Panc1 (cell line): ENCODE measurements at places on chromosomes 16 and 17. TPM values are rescaled to one million over a fixed set of nuclear protein-coding genes. Genes with fewer than 3 reads are reported as not detected.

MT4 gene
- total RNA-seq = not detected

DNA sequence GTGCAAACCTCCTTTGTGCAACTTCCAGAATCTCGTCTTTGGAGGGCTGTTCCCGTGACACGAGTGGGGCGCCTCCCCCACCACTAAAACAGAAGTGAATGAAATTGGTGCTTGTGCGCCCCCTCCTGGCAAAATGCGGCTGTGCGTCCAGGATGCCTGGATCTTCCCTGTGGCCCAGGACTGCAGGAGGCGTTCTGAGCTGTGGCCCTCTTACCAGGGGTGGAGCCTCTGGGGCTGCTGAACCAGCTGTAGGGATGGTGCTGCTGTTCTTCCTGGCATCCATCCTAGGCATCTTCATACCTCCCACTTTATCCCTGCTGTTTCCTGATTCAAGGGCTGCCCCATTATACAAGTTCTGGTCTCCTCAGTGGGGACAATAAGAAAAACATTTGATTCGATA lies 18.5 kb upstream of the NAGLU start:
- no peak for DNase-seq

DNA sequence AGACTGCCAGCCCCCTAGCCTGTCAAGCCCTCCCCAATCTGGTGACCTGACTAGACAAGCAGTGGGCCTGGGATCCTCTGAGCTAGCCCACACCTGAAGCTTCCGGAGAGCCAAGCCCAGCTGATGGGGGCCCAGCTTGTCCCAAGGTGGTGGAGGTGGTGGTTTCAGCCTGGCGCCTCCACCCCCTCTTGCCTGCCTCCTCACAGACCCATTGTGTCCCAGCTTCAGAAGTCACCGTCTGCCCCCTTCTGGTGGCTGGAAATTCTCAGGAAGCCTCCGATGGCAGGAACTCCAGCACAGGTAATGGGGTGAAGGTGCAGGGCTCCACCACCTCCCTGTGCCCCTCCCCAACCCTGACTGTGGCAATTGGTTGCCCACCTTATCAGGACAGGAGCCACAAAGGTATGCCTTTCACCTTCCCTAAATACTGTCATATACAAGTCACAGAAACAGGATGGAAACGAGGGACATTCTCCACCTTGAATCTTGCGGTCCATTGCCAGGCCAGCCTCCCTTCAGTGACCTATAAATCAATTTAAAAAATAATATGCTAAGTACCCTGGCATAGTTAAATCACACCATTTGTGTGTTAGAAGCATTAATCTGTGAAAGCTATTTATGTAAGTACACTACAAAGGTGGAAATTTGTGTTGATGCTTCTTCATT lies 66.0 kb upstream of the ZNF423 start:
- peak; percentile 1 for DNase-seq

DNA sequence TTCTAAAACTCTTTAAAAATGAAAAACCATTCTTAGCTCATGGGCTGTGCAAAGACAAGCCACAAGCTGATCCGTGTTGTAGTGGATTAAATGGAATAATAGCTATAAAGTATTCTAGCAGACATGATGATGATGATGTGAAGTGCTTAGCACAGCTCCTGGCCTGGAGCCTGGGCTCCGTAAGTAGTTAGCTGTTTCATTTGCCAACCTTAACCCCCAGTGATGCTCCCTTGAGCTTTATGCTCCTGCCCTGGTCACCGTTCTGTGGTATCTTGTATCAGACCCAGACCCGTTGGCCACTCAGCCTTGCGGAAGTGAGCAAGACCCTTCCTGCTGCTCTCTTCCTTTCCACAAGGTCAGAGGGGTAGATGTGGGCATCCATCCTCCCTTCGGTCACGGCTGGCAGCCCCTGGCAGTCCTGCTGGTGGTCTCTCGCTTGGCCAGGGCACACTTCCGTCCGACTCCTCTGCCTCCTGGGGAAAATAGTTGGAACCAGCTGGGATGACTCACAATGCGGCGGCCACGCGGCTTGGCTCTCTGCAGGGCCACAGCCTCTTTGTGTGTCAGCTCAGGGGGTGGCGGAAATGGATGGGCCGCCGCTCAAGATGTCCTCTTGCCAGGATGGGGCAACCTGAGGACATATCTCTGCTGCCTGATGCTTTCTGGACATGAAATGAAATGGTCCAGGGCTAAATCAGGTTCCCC lies 79.1 kb downstream of the GPR139 start:
- no peak for DNase-seq

DNA sequence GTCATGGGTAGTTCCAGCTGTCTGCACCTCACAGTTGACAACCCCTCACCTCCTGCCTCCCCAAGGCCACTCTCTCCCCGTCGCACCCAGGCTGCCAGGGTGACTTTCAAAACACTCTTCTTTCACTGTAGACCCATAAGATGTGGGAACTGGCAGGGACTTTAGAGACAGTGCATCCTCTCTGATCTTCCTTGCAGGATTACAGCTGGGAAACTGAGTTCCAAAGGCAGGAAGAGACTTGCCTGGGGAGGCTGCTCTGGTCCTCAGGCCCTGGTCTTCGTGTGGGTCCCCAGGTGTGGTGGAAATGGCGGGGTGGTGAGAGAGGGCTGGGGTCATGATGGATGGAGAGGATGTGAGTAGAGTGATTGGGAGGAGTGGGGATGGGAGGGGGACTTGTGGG lies 21.9 kb upstream of the NKD1 start:
- DNase-seq = no peak

CD300C gene
- total RNA-seq = not detected

KCNH6 gene
- not detected for total RNA-seq

DNA sequence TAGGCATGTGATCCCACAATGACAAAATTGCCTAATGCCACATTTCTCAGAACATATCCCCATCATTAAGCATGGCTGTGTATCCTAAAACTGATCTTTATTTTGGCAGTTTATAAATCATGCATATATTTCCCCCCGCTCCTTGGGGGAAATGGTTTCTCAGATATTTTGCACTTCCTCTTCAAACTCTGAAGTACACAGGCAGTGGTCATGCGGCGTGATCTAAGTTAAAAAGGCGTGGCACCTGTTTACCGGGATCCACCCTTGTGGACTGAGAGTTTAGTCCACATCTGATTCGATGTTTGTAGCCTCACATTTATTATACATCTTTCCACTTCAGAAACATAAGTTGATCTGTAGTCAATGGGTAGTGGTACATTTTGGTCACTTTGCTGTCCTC lies 51.4 kb downstream of the USP10 start:
- no peak for DNase-seq

DNA sequence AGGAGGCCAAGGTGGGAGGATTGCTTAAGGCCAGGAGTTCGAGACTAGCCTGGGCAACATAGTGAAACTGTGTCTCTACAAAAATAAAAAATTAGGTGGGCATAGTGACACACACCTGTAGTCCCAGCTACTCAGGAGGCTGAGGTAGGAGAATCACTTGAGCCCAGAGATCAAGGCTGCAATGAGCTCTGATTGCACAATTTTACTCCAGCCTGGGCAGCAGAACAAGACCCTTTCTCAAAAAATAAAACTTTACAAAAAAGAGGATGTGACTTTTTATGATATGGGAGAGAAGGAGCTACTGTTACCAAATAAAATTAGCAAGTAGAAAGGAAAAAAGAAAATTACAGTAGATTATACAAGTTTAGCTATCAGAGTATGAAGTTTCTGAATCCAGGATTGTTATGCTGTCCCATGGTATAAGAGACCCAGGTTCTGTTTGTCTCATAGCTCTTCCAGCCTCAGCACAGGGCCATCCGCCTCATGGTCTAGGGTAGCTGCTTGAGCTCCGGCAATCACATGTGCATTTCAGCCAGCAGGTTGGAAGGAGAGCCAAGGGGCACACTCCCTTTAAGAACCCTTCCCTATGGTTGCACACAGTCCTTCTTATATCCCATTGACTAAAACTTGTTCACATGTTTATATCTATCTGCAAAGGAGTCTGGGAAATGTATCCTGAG lies 13.5 kb downstream of the EEF2K start:
- no peak for DNase-seq

DNA sequence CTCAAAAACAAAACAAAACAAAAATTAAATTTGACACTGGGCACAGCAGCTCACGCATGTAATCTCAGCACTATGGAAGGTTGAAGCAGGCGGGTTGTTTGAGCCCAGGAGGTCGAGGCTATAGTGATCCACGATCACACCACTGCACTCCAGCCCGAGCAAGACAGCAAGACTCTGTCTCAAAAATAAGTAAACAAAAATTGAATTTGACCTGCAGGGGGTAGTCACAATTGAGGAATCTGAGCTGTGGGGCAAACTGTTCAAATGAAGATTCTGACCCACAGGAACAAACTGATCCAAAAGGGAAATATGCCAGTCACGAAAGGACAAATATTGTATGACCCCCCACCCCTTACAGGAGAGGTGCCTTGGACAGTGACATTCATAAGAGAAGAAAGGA lies 29.8 kb downstream of the ANKRD11 start:
- DNase-seq = no peak

- peak; percentile 80 for DNase-seq
Measured at GRCh38 chr16:87581857-87582215, 20.5 kb upstream of the JPH3 start.

- no peak for DNase-seq
Measured at GRCh38 chr17:45320349-45320930, 3.6 kb upstream of the MAP3K14 start.

GRCh38 chr17:67196422-67196821 lies 48.6 kb downstream of the HELZ start:
- no peak for DNase-seq

- DNase-seq = no peak
Measured at GRCh38 chr17:7626956-7627249, 718 bp downstream of the SAT2 start.

DNA sequence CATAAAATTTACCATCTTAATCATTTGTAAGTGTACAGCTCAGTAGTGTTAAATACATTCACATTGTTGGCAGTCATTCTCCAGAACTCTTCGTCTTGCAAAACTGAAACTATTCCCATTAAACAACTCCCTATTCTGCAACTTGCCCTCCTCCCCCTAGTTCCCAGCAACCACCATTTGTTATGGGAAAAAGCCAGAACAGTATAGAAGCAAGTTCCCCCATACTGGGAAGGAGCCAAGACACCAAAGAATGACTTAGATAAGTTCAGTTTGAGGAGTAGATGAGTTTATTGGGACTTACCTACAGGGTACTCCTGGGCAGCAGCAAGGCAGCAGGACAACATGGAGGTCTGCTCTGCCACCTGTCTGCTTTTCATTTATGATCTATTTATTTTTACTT lies 39.3 kb upstream of the TEKT1 start:
- no peak for DNase-seq

DNA sequence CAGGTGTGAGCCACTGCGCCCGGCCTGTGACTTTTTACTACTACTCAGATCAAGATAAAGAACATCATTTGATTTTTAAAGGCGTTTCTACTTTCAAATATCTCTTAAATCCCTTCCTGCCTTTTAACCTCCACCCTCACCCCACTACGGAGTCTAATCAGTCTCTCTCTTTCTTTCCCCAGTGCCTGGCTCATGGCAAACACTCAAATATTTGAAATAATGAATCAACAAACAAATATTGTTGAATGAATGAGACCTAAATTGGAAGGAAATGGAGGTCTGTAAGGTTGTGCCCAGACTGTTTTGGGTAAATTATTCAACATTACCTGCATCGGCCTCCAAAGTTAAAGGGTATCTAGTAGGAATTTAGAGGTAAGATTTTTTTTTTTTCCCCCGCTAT lies 14.7 kb downstream of the COPZ2 start:
- no peak for DNase-seq

DNA sequence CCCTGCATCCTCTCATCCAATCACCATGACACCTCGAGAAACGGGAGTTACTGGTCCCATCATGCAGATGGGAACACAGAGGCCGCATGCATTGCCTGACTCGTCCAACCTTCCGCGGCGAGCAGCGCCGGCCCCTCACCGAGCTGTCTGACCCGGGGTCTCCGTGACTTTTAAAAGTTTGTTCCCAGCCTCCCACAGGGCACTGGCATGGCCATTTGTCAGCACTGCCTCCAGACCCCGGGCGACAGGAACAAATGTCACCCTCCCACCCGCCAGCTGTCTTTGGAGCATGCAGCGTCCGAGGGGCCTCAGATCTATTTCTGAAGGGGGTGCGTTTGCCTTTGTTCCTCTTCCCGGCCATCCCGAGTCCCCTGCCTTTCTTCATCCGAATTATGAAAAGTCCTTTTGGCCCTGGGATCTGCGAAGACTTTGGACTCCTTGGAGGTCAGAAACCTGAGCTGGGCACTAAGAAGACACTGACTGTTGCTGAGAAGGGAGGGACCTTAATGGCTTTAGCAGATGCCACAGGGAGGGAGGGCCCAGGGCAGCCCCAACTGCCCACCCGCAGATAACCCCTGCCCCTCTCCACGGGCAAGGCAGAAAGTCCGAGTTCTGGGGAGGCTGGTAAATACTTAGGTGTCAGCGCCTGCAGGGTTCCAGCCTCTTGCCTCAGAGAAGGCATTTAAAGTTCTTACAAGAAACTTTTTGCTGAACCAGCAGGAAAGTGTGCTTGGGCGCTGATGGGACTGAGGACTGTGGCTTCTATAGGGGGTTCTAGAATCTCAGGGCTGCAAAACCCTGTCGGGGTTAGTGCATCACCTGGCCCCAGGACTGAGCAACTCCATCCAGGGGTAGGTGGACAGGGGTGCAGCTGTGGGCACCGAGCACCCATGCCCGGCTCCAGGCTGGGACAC lies 348.1 kb downstream of the FOXL1 start:
- DNase-seq = no peak

DNA sequence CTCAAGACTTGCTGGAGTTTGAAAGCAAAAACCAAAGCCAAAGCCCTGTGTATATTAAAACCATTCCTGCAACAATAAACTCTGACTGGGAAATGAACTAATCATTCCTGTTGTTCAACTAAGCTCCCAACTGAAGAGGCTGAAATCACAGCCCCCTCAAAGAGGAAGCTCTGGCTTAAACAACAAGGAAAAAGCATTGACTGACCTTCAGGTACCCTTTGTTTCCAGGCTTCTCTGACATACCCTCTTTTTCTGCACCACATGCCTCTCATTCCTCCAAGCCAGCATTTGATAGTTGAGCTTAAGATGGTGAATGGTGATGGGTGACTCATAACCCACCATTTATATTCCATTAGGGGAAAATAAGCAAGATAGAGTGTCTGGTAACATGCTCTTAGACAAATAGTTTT lies 470.9 kb upstream of the SOX9 start:
- no peak for DNase-seq

DNA sequence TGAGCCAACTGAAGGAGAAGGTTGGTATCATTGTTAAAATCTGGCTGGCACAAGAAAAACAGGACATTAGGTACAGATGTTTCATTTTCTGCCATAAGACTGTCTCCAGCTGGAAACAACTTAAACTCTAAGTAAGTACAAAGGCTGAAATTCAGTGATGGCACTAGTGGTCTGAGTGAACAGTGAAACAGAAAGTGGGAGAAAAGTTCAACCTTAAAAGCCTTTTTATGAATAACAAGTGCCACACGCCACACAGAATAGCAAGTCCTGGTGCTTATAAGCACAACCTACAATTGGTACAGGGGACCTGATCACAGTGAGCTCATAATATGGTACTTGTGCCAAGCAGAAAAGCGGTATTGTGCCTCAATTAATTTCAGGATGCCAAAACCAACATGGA lies 56.7 kb downstream of the CEP112 start:
- no peak for DNase-seq

CD300A gene
- total RNA-seq = 0.21 TPM
